Endothelial cell (in vitro differentiated cells): ENCODE measurements at places on chromosomes 7 and 10.

- DNase-seq, result no peak
These were observed 279.3 kb upstream of the MTPN start for GRCh38 chr7:136256491-136256890.

DNA sequence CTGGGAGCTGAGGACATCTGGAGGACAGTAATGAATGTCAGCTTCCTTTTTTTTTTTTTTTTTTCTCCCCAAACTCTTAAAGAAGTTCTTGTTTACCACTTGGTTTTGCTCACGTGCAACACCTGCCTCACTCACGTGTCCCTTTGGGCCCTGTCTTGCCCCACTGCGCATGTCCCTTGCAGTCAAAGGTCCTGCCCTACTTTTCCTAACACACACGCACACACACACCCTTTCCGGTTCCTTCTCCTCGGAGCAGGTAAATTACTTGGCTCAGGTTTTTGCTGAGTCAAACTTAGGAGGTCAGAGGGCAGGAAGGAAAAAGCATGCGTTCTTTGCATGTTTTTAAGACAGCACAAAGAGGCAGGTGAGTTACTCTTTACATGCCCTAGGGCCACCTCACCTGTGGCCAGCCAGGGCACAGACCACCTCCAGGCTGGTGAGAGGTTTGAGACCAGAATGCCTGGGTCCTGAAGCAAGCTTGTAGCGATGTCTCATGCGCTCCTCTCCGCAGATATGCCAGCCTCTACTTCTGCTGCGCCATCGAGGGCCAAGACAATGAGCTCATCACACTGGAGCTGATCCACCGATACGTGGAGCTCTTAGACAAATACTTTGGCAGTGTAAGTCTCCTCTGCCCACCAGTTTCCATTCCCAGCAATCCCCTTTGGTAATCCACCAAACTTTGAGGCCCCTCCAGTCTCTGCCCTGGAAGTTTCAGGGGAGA lies 2.8 kb downstream of the AP1S1 start:
- no peak for DNase-seq

DNA sequence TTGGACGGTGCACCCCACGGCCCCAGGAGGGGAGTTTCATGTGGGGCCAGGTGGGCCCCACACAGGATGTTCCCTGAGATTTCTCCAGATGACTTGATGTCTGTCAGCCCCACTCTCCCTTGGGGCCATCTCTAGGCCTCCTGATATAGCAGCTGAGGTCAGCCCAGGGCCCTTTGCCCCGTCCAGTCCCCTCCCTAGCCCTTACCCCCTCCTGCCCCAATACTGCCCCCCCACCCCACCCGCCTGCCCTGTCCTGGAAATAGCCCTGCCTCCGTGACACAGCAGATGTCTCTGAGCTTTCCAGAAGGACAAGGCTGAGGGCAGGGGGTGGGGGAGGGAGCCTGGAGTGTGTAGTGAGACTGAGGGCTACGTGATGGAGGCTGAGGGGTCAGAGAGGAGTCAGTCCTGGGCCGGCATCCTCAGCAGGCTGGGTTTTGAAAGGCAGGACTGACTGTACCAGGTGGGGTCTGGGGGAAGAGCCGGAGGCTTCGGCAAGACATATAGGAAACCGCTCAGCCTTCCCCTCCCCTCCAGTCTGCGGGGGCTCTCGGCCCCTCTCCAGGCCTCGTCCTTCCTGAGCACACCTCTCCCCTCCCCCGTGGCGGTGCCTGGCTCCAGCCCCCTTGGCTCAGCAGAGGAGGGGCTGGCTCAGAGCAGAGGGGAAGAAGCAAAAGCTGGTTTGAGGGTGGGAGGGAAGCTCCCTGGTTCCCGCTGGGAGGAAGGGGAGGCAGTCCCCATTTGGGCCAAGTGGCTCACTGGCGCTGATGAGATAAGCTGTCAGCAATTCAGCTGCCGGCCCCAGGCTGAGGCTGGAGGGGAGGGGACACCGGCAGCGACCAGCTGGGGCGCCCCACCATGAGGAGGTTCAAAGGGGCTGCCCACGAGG lies 2.0 kb downstream of the FLNC start:
- peak; percentile 23 for DNase-seq

GRCh38 chr7:92874567-92874966 lies 38.2 kb upstream of the CDK6 start:
- no peak for DNase-seq

DNA sequence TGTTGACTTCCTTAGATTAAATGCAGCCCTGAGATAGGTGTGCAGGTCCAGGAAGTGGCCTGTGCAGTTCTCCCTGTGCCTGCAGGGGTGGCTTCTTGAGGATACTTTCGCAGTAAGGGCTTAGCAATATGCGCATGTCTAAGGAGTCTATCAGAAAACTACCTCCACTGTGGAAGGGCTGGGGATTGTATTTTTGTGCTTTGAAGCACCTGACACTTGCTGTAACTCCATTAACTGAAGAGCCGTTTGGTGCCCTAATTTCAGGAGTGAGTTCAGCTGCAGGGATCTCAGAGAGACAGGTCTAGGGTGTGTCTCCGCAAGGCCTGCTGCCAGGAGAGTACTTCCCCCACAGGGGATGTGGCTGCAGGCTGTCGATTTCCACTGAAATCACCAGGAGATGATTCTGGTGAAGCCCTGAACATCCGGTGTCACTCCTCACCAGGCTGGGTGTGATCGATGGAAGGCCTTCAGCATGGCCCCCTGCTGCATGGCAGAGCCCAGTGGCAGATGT lies 35.5 kb downstream of the IKZF1 start:
- DNase-seq, result no peak

DNA sequence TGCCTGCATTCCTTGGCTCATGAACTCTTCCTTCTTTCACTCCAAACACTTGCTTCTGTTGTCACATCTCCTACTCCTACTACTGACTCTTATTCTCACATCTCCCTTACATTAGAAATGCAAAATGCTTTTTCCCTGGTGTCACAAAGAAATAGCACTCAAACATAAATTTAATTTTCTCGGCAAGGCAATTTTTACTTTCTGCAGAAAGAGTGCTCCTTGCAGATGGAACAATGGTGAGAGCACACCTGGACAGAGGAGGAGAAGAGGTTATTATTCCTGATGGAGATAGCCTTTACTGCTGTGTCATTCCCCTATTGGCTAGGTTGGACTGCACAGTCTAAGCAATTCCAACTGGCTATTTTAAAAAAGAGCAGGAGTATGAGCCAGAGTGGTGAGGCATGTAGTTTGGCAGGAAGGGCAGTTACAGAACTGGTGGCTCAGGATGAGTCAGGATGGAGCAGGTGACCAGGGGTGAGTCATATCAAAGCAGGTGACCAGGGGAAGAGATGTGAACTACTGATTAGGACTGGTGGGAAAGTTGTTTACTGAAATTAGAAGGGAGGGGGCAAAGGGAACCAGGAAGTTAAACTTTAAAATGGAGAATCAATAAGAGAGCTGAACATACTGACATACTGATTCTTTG lies 52.9 kb downstream of the CYP2C9 start:
- no peak for DNase-seq

DNA sequence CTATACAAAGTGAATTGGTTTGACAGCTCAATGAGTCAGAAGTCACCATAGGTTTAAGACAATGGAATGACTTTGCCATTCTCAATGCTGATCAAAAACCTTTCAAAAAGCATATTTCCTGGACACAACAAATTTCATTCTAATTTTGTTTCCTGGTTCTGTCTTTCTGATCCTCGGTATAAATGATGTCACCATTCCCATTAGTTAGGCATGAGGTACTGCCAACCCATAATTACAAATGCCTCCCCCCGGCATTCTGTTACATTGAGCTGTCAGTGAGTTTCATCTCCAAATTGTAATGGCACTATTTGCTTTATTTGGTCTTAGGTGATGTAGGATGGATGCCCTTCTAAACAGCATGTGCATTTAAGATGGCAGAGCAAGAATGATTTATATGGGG lies 81.7 kb upstream of the NFE2L3 start:
- no peak for DNase-seq
